ENCODE measurements at places on chromosomes 1 and 21.
A peak's percentile ranks its signal among the peaks of the same experiment; 100 is the strongest.

DNA sequence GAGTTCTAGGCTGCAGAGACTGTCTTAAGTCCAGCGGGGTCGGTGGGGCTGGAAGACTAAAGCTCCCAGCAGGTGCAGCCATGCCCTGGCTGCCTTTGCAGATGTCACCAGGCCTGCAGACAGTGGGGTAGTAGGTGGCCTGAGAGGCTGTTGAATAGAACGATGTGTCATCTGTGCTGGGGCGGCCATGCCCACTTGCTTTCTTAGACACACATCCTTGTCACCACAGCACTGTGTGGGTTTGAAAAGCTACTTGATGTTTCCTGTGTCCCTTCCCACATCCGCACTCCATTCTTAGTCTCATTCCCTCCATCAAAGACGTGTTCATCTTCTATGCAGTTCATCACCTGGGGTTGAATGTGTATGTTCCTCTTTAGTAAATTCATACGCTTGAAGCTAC, 184.5 kb upstream of the TMEM51 start:
- no peak for DNase-seq

DNA sequence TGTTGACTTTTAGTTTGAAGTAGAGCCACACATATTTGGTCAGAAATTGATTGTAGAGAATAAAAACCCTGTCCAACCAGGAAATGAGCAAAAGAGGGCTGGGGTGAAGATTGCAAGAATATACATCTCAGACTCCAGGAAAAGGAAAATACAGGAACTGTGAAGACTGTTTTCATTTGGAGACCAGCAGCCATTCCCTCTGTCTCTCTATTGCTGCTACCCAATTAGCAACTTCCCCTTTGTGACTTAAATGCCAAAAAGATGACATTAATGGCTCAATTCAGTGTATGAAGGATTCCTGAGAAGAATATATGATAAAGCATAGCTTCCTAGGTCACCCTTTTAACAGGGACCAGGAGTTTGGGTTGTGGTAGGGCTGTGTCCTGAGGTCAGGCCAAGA, 31.6 kb upstream of the CEP350 start:
- DNase-seq = no peak

DNA sequence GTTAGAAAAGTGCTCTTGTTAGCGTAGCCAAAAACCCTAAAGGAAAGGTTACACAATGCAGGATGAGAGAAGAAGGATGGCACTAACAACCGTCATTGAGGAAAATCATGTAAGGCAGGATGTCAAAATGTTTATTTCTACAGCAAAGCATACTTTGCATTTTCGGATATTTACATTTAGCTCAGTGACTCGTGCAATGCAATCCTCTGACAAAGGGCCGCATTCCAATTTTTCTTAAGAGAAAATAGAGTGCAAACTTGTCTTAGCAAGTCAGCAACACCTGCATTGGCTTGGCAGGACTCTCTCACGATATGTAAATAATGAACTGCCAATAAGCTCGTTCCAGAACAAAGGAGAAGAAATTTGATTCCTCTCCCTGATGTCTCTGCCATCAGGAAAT, 33.3 kb downstream of the TIAM1 start:
- no peak for DNase-seq

GRCh38 chr1:10681296-10682107, 114.9 kb downstream of the CASZ1 start:
- peak; percentile 58 for DNase-seq

- peak; percentile 37 for DNase-seq
Measured at GRCh38 chr1:154344977-154345837, 19.9 kb downstream of the ATP8B2 start.

- DNase-seq = no peak
Measured at GRCh38 chr1:175788586-175789252, 45.3 kb upstream of the TNR start.

DNA sequence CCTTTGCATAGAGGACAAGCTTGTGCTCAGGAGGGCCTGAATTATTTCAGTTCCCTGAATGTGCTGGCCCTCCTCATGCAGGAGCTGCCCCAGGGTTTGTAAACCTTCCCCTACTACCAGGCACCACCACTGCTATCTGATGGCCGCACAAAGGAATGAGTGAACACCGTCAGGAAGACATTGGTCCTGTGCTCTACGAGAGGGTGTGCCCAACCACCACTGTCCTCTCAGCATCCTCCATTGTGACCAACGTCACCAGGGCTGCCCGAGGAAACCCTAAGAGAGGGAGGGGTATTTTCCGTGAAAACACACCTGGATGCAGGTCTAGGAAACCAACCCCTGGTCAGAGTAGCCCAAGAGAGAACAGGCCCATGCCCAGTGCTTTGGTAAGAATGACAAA, 657.5 kb downstream of the KIF26B start:
- DNase-seq = no peak

GRCh38 chr1:21325231-21325718, 35.0 kb upstream of the ECE1 start:
- no peak for DNase-seq

DNA sequence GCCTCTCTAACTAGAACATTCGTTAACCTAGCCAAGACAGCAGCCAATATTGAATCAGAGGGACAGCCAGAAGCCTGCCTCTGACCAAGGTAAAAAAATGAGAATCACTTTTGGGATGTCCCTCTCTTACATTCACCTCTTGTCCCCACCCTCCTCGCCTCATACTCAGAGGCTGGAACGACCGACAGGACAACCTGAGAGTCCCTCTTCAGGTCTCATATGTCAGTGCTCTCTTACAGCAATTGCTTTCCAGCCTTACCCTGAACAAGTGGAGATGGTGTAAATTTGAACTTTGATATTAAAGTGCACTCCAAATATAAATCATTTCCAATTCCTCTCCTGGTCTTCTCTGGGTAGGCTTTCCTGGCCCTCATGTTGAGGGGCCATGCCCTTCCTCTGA, 327.5 kb downstream of the KCTD3 start:
- no peak for DNase-seq
